ENCODE measurements at places on chromosomes 1 and 21.

GRCh38 chr1:180101411-180101810 is 53.3 kb upstream of the QSOX1 start:
- no peak for DNase-seq

DNA sequence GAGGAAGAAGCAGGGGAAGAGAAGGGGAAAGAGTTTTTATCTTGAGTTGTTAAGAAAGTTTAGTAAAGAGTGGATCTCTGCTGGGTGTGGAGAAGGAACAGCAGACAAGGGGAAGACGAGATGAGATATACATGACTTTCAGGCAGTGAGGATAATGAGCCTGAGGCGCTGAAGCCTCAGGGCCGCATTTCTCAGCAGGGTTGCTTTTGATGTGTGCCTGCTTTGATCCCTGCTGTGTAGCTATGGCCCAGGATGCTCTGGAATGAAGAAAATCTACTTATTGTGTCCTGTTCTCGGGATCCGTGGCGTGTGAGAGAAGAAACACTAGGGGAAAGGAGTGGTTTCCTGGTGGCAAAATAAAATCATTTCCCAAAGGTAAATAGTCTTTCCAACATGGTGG is 15.1 kb upstream of the RPE65 start:
- no peak for DNase-seq

GRCh38 chr1:168897249-168897648 is 168.2 kb upstream of the DPT start:
- peak; percentile 9 for DNase-seq

GRCh38 chr1:224182057-224182865 is 779 bp upstream of the DEGS1 start:
- DNase-seq: no peak

GRCh38 chr1:31981972-31982371 is 31.7 kb upstream of the KHDRBS1 start:
- no peak for DNase-seq

- no peak for DNase-seq
Measured at GRCh38 chr1:229092377-229093237, 178.3 kb upstream of the RAB4A start.

DNA sequence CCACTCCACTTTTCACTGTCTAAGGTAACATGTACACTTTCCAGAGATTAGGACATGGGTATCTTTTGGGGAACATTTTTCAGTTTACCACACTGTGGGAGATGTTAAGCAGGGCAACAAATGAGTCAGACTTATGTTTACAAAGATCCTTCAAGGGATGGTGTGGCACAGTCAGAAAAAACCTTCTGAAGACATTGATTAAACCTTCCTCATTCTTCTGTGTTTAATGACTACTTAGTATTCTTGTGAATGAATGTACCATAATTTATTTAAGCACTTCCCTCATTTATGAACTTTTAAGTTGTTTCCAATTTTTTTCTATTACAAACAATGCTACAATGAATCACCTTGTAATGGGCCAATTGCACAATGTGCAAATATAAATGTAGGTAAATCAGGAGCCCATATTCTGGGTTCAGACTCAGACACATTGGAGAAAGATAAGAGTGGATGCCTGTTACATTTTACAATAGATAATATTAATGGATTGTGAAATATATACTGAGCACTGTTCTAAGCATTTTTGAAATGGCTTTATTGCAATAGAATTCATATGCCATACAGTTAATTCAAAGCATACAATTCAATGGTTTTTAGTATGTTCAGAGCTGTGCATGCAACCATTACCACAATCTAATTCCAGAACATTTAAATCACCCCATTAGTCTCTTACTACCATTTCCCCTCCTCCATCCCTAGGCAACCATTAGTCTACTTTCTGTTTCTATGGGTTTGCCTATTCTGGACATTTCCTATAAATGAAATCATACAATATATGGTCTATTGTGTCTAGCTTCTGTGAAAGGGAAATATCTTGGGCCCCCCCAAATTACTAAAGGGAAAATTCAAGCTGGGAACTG is 1.9 kb upstream of the SFT2D2 start:
- DNase-seq: peak; percentile 87

GRCh38 chr1:4172644-4173599 is 272.9 kb upstream of the C1orf174 start:
- no peak for DNase-seq

DNA sequence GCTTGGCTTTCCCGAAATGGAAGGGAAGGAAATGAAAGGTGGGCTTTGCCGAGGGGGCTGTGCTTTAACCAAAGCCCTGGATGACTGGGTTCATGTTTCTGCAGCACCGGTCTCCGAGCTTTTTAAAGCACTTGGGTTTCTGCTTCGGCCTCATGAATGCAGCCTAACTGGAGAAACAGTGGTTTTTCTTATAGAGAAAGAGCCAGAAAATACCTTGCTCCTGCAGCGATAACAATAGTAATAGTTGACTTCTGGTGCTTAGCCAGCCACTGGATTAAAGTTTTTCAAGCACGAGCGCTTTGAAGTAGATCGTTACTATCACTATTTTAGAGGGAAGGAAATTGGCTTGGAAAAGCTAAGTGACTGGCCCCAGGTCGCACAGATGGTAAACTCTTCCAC is 500 bp upstream of the DOCK7 start:
- no peak for DNase-seq

DNA sequence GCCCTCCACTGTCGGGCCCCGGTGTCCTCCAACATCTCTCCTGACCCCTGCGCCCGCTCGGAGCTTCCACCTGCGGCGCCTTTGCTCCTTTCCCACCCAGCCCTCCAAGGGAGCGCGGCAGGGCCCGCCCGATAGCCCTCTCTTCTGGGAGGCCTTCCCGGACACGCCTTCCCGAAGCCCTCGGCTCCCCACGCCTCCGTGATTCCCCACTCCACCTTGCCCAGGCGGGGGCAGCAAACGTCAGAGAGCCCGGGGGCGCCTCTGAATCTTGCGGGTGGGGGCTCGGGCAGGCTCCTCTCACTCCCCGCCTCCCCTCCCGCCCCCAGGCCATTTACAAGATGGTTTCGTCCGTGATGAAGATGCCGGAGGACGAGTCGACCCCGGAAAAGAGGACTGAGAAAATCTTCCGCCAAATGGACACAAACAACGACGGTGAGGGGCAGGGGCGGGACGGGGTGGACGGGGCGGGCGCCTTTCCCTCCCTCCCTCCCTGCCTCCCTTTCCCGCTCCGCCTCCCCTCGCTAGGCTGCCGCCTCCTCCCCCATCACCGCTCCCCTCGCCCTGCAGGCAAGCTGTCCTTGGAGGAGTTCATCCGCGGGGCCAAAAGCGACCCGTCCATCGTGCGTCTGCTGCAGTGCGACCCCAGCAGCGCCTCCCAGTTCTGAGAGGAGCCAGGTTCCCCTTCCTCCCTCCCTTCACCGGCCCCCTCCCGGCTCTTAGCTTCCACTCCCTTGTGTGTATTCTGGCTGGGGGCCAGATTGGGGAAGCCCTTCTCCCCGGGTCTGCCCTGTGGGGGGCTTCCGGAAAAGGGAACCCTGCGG is 7.1 kb downstream of the HPCA start:
- peak; percentile 22 for DNase-seq

DNA sequence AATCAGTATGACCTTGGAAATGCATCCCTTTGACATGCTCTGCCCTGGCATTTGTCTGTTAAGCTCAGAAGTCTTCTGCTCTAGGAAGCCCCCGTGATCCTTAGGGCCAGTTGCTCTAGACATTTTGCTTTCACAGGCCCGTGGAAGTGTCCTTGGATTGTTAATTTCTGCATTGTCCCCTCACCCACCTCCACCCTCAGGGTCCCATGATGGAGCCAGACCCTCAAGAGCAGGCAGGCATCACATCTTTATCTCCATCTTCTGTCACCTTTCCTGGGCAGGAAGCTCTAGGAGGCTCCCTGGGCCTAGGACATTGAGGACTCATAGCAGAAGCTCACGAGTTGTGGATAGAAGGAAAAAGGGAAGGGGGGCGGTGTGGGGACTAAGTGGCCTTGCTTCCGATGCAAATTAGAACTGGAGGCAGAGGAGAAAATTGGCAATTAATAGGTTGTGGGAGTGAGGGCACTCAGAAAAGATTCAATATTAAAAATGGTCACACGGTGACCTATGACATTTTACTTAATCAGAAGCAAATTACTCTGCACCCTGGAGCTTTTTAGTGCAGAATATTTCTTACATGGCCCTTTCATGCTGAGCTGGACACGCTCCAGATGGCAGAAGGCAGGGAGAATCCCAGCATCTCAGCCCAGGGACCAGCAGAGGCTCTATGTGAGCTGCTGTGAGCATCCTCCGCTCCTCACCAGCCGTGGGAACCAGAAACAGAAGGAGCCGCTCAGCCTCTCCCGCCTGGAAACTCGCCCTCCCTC is 185.0 kb downstream of the MATN1 start:
- no peak for DNase-seq

GRCh38 chr1:228219962-228220780 is 12.3 kb downstream of the OBSCN start:
- DNase-seq: no peak

GRCh38 chr1:94383966-94384408 is 34.2 kb upstream of the ABCD3 start:
- DNase-seq: peak; percentile 6

DNA sequence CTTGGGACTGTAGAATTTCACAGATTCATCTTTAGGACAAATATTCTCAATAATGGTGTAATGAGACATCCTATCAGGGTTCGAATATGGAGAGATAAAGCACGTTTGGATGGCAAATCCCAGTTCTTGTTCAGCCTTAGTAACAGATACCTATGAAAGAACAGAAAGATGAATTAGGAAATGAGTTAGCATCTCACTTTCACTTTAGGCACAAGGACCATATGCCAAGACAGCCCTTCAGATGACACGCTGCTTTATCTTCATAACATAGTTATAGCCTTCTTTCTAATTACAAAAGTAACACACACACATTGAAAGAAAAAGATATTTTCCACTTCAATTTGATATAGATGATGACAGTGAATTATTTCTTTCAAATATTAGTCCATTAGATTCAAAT is 173.6 kb downstream of the TGFBR3 start:
- DNase-seq: no peak

- no peak for DNase-seq
Measured at GRCh38 chr21:21179619-21180298, 181.6 kb downstream of the NCAM2 start.
